ENCODE measurements at places on chromosomes 5 and 9.
A peak's percentile ranks its signal among the peaks of the same experiment; 100 is the strongest.

DNA sequence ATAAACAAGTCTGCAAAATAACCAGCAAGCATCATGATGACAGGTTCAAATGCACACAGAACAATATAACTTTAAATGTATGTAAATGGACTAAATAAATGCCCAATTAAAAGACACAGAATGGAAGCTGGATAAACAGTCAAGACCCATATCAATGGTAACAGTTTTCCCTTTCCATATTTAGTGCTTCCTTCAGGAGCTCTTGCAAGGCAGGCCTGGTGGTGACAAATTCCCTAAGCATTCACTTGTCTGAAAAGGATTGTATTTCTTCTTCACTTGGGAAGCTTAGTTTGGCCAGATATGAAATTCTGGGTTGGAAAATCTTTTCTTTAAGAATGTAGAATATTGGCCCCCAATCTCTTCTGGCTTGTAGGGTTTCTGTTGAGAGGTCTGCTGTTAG, 120.2 kb upstream of the RASA1 start:
- no peaks in the 10 kb centered on the region for H3K36me3 ChIP-seq
- no peak overlapping the region for H3K4me3 ChIP-seq
- no peaks in the 10 kb centered on the region for H3K4me1 ChIP-seq
- H3K27me3 ChIP-seq = no peaks in the 10 kb centered on the region

- DNase-seq = no peak
- H3K27ac ChIP-seq = peak overlapping the region; percentile 89
- H3K27me3 ChIP-seq = no peaks in the 10 kb centered on the region
- H3K4me1 ChIP-seq = no peaks in the 10 kb centered on the region
Observed at GRCh38 chr5:78293851-78294247, 649 bp downstream of the AP3B1 start.

- H3K4me1 ChIP-seq = no peaks in the 10 kb centered on the region
- DNase-seq = no peak
- no peaks in the 10 kb centered on the region for H3K27me3 ChIP-seq
- no peak overlapping the region for H3K4me3 ChIP-seq
- no peaks in the 10 kb centered on the region for H3K36me3 ChIP-seq
Observed at GRCh38 chr5:157331807-157332206, 65.9 kb downstream of the CYFIP2 start.

- no peaks in the 10 kb centered on the region for H3K36me3 ChIP-seq
- H3K4me1 ChIP-seq = no peaks in the 10 kb centered on the region
- H3K4me3 ChIP-seq = no peak overlapping the region
- no peak for DNase-seq
Observed at GRCh38 chr5:156420665-156421064, 93.7 kb downstream of the SGCD start.

- no peak for DNase-seq
- no peak overlapping the region for H3K4me3 ChIP-seq
- H3K27me3 ChIP-seq = no peaks in the 10 kb centered on the region
- no peaks in the 10 kb centered on the region for H3K4me1 ChIP-seq
Observed at GRCh38 chr5:42677156-42677842, 79.3 kb upstream of the CCDC152 start.

DNA sequence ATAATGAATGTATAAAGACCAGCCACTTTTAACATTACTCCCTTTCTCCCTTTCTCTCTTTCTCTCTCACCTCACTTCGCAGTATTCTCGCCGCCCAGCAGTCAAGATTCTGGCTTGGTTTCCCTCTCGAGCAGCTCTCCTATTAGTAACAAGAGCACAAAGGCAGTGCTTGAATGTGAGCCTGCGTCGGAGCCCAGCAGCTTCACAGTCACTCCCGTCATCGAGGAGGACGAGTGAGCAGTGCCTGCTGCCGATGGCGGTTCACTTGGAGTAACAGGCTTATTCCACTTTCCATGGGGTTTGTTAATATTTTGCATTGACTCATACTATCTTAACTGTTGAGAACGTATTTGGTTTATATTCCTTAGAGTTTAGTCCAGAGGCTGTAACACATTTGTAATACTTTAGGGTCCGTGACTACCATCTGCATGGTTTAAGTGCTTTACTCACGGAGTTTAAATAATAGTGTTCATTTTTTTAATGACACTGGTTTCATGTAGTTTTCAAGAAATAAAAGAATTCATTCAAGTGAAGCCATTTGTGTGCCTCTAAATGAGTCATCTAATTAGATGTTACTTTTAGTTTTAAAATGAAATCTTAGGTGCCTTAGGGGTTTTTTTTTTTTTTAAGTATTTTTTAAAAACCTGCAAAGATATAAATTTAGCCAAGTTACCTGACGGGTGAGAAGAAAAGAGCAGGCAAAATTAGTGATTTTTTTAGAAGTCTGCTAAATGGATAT, 8.4 kb upstream of the DMRT3 start:
- H3K36me3 ChIP-seq = no peaks in the 10 kb centered on the region
- no peak overlapping the region for H3K27ac ChIP-seq
- H3K4me1 ChIP-seq = peaks cover 8% of the 10 kb centered on the region
- no peak overlapping the region for H3K4me3 ChIP-seq

DNA sequence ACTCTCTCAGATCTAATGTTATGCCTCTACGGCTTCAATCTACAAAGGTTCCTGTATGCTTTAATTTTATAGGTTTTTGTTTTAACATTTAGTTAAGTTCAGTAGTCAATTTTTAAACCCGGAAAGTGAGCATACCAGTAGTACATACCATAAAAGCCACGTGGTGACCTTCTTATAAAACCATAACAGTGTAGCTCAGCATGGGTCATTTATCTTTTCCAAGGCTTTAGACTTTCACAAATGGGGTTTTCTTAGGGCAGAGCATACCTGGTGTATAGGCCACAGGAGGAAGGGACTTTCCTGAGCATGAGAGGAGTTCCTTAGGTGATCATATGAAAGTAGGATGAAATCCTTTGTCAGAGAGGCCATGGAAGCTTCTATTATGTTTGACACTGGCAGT, 23.2 kb downstream of the ECM2 start:
- no peak overlapping the region for H3K4me3 ChIP-seq
- no peaks in the 10 kb centered on the region for H3K27me3 ChIP-seq
- peak overlapping the region; percentile 60 for H3K27ac ChIP-seq
- no peaks in the 10 kb centered on the region for H3K4me1 ChIP-seq
- DNase-seq = no peak

- H3K36me3 ChIP-seq = no peaks in the 10 kb centered on the region
- H3K4me3 ChIP-seq = no peak overlapping the region
- no peaks in the 10 kb centered on the region for H3K27me3 ChIP-seq
Observed at GRCh38 chr5:146731909-146732659, 146.5 kb downstream of the PPP2R2B start.

DNA sequence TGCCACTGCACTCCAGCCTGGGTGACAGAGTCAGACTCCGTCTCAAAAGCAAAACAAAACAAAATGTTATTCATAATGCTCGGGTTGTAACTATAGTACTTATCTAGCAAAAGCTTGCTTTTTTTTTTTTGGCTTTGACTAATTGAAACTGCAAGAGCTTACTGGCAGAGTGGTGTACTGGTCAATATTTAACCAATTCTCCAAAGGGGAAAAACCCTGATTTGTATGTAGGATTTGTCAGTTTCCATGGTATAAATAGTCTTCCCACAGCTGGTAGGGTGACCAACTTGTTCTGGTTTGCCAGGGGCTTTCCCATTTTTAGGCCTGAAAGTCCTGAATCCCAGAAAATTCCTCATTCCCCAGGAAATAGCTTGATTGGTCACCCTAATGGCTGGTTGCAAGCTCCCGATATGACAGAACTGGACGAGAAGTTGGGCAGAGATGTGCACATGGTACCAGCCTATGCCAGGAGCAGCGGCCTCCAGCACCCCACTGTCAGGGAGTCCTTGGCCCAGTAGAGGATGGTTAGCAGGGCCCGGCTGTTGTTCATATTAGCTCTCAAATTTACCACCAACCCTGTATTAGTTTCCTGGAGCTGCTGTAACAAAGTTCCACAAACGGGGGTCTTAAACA, 58.0 kb downstream of the FXN start:
- no peak overlapping the region for H3K27ac ChIP-seq
- no peaks in the 10 kb centered on the region for H3K36me3 ChIP-seq
- no peak overlapping the region for H3K4me3 ChIP-seq
- no peak for DNase-seq
- H3K27me3 ChIP-seq = no peaks in the 10 kb centered on the region

GRCh38 chr5:140700177-140701144, at the start of gene ZMAT2:
ZMAT2 (plus strand) TSS chr5:140700447; CDS start chr5:140700461, 14 bp downstream.
- peak; percentile 95 for DNase-seq
- H3K4me3 ChIP-seq = peak within 1 kb of the TSS; percentile 80
- H3K36me3 ChIP-seq = no peaks in the 10 kb centered on the region

- H3K36me3 ChIP-seq = no peaks in the 10 kb centered on the region
- no peak for DNase-seq
- H3K27me3 ChIP-seq = no peaks in the 10 kb centered on the region
- H3K4me1 ChIP-seq = no peaks in the 10 kb centered on the region
- no peak overlapping the region for H3K4me3 ChIP-seq
- no peak overlapping the region for H3K27ac ChIP-seq
Observed at GRCh38 chr9:104286799-104287198, 192.7 kb downstream of the SMC2 start.

DNA sequence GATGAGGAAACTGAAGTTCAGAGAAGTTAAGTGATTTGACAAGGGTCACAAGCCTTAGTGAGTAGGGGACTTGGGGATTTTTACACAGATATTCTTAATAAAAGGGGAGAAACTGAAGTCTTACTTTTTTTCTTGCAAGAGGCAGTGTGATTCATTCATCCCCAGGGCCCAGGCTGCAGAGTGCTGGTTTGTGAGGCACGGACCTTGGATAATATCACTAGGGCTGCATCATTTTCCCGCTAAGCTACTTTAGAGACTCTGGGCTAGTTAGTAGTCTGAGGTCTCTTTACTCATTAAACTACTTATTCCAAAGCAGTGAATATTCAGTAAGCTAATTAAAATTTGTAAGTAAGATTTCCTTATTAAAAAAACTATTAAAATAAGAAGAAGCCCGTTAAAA, 195.0 kb downstream of the PBX3 start:
- H3K27ac ChIP-seq = no peak overlapping the region
- no peaks in the 10 kb centered on the region for H3K36me3 ChIP-seq
- H3K27me3 ChIP-seq = no peaks in the 10 kb centered on the region
- no peaks in the 10 kb centered on the region for H3K4me1 ChIP-seq
- no peak for DNase-seq

- no peak overlapping the region for H3K4me3 ChIP-seq
- H3K27me3 ChIP-seq = no peaks in the 10 kb centered on the region
- H3K4me1 ChIP-seq = no peaks in the 10 kb centered on the region
- H3K36me3 ChIP-seq = no peaks in the 10 kb centered on the region
Observed at GRCh38 chr9:35972093-35972492, 14.1 kb upstream of the OR2S2 start.

GRCh38 chr5:140342287-140342686, 4.1 kb downstream of the HBEGF start:
- no peaks in the 10 kb centered on the region for H3K4me1 ChIP-seq
- DNase-seq = no peak
- no peak overlapping the region for H3K4me3 ChIP-seq
- H3K27ac ChIP-seq = no peak overlapping the region
- no peaks in the 10 kb centered on the region for H3K27me3 ChIP-seq
- H3K36me3 ChIP-seq = no peaks in the 10 kb centered on the region

GRCh38 chr5:40568548-40568947, 111.2 kb upstream of the PTGER4 start:
- no peak for DNase-seq
- no peak overlapping the region for H3K4me3 ChIP-seq
- no peaks in the 10 kb centered on the region for H3K4me1 ChIP-seq
- no peaks in the 10 kb centered on the region for H3K27me3 ChIP-seq
- H3K27ac ChIP-seq = no peak overlapping the region

- peak within 1 kb of the TSS; percentile 90 for H3K4me3 ChIP-seq
- no peaks in the 10 kb centered on the region for H3K36me3 ChIP-seq
- no peak for DNase-seq
- H3K4me1 ChIP-seq = no peaks in the 10 kb centered on the region
- no peaks in the 10 kb centered on the region for H3K27me3 ChIP-seq
- peak within 1 kb of the TSS; percentile 98 for H3K27ac ChIP-seq
Observed at GRCh38 chr5:55994495-55994997, at the start of gene IL6ST. IL6ST (minus strand) TSS chr5:55994963; CDS start chr5:55976278, 18,685 bp downstream.

DNA sequence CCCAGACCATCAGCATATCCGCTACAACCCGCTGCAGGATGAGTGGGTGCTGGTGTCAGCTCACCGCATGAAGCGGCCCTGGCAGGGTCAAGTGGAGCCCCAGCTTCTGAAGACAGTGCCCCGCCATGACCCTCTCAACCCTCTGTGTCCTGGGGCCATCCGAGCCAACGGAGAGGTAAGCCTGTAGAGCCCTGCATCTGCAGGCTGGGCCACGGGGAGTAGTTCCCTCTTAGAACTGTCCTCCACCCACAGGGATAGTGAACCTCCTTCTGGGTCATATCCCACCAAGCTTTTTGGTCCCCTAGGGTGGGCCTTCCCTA, 569 bp downstream of the GALT start:
- no peaks in the 10 kb centered on the region for H3K27me3 ChIP-seq
- no peak for DNase-seq
- peak overlapping the region; percentile 84 for H3K4me3 ChIP-seq
- no peaks in the 10 kb centered on the region for H3K36me3 ChIP-seq
- peak overlapping the region; percentile 88 for H3K27ac ChIP-seq

GRCh38 chr9:36127652-36128244, 8.8 kb upstream of the GLIPR2 start:
- no peak for DNase-seq
- no peak overlapping the region for H3K4me3 ChIP-seq
- no peaks in the 10 kb centered on the region for H3K36me3 ChIP-seq
- no peaks in the 10 kb centered on the region for H3K4me1 ChIP-seq
- H3K27me3 ChIP-seq = no peaks in the 10 kb centered on the region

DNA sequence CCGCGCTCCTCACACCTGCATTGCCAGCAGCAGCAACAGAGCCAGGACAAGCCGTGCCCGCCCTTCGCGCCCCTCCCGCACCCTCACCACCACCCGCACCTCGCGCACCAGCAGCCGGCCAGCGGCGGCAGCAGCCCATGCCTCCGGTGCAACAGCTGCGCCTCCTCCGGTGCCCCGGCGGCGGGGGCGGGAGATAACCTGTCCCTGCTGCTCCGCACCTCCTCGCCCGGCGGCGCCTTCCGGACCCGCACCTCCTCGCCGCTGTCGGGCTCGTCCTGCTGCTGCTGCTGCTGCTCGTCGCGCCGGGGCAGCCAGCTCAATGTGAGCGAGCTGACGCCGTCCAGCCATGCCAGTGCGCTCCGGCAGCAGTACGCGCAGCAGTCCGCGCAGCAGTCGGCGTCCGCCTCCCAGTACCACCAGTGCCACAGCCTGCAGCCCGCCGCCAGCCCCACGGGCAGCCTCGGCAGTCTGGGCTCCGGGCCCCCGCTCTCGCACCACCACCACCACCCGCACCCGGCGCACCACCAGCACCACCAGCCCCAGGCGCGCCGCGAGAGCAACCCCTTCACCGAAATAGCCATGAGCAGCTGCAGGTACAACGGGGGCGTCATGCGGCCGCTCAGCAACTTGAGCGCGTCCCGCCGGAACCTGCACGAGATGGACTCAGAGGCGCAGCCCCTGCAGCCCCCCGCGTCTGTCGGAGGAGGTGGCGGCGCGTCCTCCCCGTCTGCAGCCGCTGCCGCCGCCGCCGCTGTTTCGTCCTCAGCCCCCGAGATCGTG, 517 bp downstream of the KCNN2 start:
- no peak for DNase-seq
- H3K4me3 ChIP-seq = peak overlapping the region; percentile 47
- peak overlapping the region; percentile 28 for H3K27ac ChIP-seq
- no peaks in the 10 kb centered on the region for H3K4me1 ChIP-seq
- no peaks in the 10 kb centered on the region for H3K27me3 ChIP-seq
- no peaks in the 10 kb centered on the region for H3K36me3 ChIP-seq

- no peak overlapping the region for H3K27ac ChIP-seq
- no peaks in the 10 kb centered on the region for H3K4me1 ChIP-seq
- H3K27me3 ChIP-seq = no peaks in the 10 kb centered on the region
- no peak for DNase-seq
- H3K4me3 ChIP-seq = no peak overlapping the region
- no peaks in the 10 kb centered on the region for H3K36me3 ChIP-seq
Observed at GRCh38 chr5:106796081-106796480, 874.7 kb downstream of the EFNA5 start.
